Mesothelial cell of epicardium (in vitro differentiated cells): ENCODE measurements at places on chromosomes 1 and 21.

GRCh38 chr1:100730130-100730529 is 10.6 kb downstream of the VCAM1 start:
- peaks cover 12% of the 10 kb centered on the region for H3K4me1 ChIP-seq
- no peak overlapping the region for H3K4me3 ChIP-seq
- peaks cover 15% of the 10 kb centered on the region for H3K27me3 ChIP-seq
- no peak overlapping the region for H3K27ac ChIP-seq

- no peak overlapping the region for H3K4me3 ChIP-seq
- H3K27ac ChIP-seq = peak overlapping the region; percentile 76
- H3K27me3 ChIP-seq = no peaks in the 10 kb centered on the region
Measured at GRCh38 chr21:39251326-39251725, 62.1 kb downstream of the BRWD1 start.

DNA sequence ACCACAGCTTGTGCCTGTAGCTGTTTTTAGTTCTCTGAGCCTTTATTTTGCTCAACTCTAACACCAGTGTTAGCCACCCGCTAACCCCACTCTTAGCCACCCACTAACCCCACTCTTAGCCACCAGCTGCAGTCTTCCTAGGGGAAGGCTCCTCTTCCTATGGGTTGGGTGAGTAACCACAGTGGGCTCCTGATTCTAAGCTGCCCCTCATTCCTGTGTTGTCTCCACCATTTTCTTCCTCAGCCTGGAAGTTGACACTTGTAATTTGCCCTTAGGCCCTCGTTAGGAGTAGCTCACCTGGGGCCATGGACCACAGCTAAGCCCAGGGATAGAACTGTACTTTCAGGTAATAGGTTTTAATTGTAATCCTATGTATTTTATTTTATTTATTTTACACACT is 782.9 kb upstream of the TPTE start:
- no peak for DNase-seq
- no peaks in the 10 kb centered on the region for H3K27me3 ChIP-seq
- H3K27ac ChIP-seq = no peak overlapping the region

DNA sequence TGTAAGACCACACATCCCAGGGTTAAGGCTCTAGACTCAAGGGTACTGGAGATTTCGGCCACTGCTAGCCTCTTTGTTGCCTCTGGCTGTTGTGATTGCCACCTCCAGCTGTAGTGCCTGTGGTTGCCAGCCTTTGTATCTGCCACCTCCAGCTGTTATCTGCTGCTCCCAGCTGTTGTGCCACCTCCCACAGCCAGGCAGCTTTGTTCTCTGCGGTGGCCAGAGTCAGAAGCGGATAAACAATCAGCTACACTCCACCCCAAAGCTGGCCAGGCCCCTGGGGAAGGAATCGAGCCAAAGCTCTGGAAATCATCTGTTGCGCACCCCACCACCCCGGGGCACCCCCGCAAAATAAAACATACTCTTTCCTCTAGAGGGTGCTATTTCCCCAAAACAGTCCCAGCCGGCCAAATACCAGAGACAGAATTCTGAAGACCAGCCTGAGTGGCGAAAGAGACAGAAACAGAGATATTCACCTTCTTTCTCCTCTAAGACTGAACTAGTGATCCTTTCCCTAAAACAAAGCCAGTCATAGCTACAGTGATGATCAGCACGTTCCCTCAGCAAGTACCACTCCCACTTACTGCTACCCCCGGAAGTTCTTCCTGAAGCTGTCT is 14.8 kb upstream of the PIGM start:
- peaks cover 15% of the 10 kb centered on the region for H3K4me1 ChIP-seq
- DNase-seq = no peak
- H3K36me3 ChIP-seq = no peaks in the 10 kb centered on the region

GRCh38 chr21:28537371-28538079 is 455.2 kb downstream of the LTN1 start:
- H3K36me3 ChIP-seq = peaks cover 2% of the 10 kb centered on the region
- DNase-seq = no peak
- H3K4me1 ChIP-seq = peaks cover 5% of the 10 kb centered on the region
